ENCODE measurements at places on chromosomes 2 and 18.

- no peak for DNase-seq
These were observed 1329.7 kb upstream of the SLC39A10 start for GRCh38 chr2:194327196-194327888.

GRCh38 chr18:48459465-48459864, 50.3 kb upstream of the ZBTB7C start:
- no peak for DNase-seq

DNA sequence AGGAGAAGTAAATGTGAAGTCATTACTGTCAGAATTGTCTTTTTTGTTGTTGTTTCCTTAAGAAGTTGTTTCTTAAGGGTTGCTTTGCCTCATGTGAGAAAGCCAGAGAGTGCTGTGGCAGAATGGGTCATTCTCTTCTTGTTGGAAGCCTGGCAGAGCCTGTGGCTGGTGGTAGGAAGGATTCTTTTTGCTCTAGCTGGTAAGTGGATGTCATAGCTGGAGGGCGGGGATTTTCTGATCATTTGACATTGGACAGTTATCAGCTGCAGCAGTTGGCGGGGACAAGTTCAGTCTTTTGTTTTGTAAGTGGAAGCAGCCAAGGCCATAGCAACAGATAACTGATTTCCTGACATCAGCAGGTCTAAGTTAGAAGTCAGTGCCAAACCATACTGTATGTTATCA, 5.5 kb upstream of the RMDN2 start:
- DNase-seq = no peak

- no peak for DNase-seq
These were observed 161.7 kb downstream of the TWIST2 start for GRCh38 chr2:239009589-239009961.

DNA sequence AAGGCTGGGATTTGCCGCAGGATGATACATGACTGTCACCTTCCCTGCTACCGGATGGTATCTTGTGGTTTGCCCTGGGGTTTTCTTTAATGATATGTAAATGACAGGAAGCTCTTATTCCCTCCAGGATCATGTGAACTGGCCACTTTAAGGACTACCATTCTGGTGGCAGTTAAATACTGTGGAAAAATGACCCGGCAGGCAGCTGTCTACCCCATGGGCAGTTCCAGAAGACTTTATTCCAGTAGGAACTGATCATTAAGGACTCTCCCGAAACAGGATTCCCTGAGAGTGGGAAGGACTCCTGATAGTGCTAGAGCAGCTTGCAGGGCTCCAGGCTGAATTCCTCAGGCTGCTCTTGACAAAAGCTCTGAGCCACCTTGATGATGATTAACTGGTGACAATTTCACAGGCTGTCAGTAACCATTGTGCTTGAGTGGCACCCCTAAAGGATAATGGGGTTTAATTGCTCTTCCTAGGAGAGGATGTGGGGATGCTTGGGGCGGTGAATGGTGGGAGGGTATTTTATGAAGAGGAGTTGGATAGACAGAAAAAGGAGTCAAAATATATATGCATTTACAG, 212.0 kb downstream of the CPS1 start:
- no peak for DNase-seq

- DNase-seq = no peak
These were observed 104.7 kb downstream of the GPR39 start for GRCh38 chr2:132521341-132521740.

GRCh38 chr2:211068108-211068780, 511.8 kb downstream of the CPS1 start:
- DNase-seq = no peak

DNA sequence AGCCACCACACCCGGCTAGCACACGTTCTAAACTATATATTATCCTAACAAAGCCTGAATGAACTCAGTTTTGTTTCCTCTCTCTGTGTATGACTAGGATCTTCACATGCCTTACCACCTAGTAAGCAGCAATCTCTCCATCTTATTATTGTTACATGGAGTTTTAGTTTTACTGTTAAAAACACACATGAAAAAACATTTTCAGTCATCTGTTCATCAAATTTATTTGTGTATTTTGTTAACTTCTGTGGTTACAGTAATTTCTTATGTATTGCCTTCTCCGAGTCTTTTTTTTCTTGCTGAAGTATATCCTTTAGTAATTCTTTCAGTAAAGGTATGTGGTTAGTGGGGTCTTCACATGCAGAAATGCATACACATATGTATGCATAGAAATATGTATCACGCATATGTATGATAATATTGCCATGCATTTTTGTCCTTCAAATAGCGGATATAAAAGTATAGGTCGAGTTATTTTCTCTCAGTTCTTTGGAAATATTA, 31.4 kb downstream of the ANO7 start:
- no peak for DNase-seq

- DNase-seq = no peak
These were observed 8.6 kb downstream of the XRCC5 start for GRCh38 chr2:216117561-216118340.

GRCh38 chr18:5294113-5294456, 1.4 kb downstream of the ZBTB14 start:
- no peak for DNase-seq

DNA sequence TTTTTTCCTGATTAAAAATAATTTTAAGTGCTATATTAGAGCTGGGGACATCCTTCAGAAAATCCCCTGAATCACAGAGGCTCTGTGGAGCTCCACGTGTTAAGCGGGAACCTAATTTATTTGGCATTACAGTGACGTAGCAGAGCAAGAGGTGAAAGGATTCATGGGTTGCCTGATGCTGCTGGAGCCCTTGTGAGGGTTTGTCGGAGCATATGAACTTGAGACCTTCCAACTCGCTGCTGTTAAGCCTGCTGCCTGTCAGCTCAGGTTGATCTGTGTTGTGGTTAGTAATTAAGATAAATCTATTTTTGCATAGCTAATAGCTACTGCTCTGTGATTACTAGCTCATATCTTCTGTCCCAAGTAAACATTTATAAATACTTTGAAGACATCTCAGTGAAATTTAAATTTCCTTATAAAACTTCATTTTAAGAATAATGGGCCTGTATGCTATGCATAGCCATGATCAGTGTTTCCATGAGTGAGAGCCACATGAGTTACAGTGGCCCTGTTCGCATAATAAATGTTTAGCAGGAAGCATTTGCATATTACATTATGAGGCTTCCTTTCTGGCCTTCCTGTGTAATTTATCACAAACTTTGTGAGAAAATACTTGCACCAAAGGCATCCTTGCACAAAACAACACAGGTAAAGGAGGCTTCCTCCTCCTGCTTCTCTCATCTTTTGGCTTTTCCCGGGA, 438.9 kb downstream of the PTPRM start:
- no peak for DNase-seq

DNA sequence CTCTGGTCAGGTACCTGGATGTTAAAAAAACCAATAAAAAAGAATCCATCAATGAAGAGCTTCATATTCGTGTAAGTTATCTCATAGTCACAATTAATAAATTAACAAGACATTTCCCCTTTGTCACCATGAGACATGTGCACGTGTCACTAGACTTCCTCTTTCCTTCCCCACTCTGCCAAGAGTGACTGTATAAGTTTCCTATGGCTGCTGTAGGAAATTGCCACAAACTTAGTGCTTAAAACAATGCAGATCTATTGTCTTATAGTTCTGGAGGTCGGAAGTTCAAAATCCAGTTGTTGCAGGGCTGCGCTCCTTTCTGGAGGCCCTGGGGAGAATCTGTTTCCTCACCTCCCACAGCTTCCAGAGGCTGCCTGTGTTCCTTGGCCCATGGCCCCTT, 35.8 kb downstream of the SLC9A4 start:
- peak; percentile 57 for DNase-seq

GRCh38 chr18:55861266-55861665, 273.3 kb upstream of the TCF4 start:
- peak; percentile 73 for DNase-seq

DNA sequence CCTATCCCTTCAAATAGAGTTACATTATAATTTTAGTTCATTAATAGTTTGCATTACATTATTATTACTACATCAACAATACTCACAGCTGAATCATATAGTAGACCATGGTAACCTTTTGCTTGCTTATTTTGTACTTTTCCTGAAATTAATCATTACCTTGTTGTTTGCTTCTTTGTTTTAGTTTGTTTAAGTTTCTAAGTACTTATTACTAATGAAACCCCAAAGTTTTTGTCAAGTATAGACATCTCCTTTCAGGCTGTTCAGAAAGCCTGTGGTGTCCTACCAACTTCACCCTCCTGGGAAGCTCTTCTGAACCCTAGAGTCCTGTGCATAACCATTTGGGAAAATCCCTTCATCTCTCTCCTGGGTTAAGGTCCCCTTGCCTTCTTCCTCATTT, 43.5 kb upstream of the LAPTM4A start:
- DNase-seq = no peak

- no peak for DNase-seq
These were observed 111.9 kb downstream of the PDCL3 start for GRCh38 chr2:100674666-100675065.

GRCh38 chr2:32849456-32850194, 97.1 kb upstream of the LTBP1 start:
- DNase-seq = no peak

DNA sequence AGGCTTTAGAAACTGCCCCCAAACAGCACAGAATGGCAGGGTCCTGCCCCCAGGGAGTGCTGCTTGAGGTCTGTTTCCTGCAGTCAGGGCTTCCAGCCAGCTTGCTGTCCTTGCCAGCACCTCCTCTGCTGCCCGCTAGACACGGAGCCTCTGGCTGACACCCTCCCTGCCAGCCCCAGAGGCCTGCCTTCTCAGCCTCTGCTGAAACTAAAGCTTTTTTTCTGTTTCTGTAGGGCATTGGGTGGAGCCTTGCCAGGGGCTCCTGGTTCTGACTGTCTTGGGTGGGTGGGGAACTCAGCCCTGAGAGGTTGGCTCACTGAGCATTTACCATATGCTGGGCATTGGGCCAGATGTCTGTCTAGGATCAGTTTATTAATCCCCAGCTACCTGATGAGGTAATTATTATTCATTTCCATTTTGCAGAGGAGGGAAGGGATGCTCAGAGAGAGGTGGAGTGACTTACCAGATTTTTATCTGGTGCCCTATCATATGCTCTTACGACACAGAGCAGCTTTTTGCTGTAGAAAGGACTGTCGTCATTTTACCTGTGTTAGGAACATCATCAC, 35.4 kb downstream of the INPP4A start:
- DNase-seq = peak; percentile 83

DNA sequence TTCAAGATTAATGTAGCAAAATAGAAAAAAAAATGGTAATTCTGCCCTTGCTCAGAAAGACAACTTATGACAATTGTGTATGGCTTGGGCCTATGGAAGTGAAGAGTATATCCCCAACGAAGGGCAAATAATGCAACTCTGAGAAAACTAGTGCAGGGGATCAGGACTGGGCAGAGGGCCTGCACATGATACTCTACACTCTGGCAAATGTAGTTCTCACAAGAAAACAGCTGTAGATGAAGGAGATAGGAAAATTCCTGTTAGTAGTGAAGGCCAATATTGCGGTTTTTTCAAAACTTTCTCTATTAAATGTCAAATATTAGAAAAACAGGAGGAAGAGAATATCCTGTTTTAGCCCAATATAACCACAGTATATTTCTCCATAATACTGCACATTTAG, 77.8 kb downstream of the SCN9A start:
- DNase-seq = no peak

- DNase-seq = no peak
These were observed 297.2 kb downstream of the NDUFA10 start for GRCh38 chr2:239727776-239728600.

GRCh38 chr2:42804338-42804737, 12.0 kb upstream of the HAAO start:
- no peak for DNase-seq

GRCh38 chr2:3324404-3325281, 53.0 kb downstream of the EIPR1 start:
- DNase-seq = no peak

DNA sequence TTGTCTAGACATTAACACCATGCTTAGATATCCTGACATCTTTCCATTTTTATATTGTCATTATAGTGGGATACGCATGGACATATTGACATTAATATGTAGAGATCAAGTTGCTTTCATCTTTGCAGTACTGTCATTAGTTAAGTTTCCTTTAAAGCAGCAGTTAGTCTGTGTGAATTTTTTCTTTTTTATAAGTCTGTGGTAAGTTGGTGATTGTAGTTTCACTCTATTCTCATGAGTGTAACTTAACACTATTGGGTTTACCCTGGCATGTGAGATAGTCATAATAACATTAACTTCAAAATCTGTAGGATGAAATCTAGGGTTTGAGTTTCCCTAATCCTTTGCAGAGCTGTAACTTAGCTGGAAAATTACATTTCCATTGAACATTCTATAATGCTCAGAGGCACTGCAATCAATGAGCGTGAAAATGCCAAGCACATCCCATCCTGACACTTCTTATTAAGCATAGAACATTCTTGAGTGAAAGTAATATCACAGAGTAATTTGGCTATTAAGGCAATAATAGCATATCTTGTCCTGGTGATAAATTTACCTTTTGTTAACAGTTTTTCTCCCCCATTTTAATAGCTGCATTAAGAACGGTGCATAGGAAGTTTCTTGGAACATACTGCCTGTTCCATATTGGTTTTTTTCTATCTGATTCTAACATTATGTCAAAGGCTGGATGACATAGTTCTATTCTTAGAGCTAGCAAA, 47.5 kb upstream of the DARS1 start:
- DNase-seq = no peak

- DNase-seq = no peak
These were observed 13.1 kb downstream of the CLEC4F start for GRCh38 chr2:70807102-70807827.

- peak; percentile 43 for DNase-seq
These were observed 400.3 kb downstream of the MTX2 start for GRCh38 chr2:176669398-176670174.

GRCh38 chr2:74497777-74498499, 1.5 kb downstream of the LBX2 start:
- DNase-seq = peak; percentile 30

DNA sequence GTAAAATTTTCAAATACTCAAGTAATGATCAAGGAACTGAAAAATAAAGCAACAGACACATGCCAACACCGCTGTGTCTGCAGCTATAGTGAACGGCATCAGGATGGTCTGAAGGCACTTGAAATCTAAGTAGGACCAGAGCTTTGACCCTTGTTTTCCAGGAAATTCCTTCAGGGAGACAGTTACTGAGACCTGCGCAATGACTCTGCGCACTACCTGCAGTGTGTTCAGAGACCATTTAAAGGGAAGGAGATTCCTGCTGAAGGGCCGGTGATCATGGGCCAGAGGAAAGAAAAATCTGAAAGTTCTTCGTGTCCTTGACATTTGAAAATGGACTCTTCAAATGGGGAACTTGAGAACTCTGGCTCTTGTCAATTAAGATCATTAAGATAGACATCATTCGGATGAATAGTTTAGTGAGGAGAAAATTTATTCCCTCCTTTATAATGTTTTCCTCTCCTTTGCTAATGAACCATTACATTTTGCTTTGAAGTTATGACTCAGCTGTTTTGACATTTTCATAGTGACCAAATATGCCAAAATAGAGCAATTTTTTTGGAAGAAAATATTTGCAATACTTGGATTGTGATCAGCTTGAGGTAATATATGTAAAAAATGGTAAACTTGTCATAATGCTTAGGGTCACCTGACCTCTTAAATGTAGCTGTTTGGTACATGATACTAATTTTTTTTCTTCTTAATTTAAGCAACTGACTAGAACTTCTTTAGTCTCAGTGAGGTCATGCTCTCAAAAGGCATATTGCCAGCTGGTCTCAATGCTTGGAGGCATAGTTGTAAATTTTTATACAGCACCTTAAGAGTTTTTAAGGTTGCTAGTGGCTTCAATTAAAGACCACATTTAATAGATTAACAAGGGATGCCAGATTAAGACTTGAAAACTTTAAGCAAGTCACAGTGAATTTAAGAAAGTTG, 329.3 kb downstream of the ARHGAP15 start:
- no peak for DNase-seq

- peak; percentile 91 for DNase-seq
These were observed 33.8 kb upstream of the IMPA2 start for GRCh38 chr18:11947214-11948191.

GRCh38 chr2:71756280-71756906, 303.0 kb downstream of the DYSF start:
- no peak for DNase-seq

Measured in dermis blood vessel endothelial cell (primary cell).